ENCODE measurements at places on chromosomes 5 and 9.

- H3K4me1 ChIP-seq, result peaks cover 27% of the 10 kb centered on the region
- no peak overlapping the region for H3K4me3 ChIP-seq
- no peak overlapping the region for H3K27ac ChIP-seq
- no peaks in the 10 kb centered on the region for H3K27me3 ChIP-seq
- no peak for DNase-seq
- H3K36me3 ChIP-seq, result no peaks in the 10 kb centered on the region
Measured at GRCh38 chr5:134506054-134507039, 19.1 kb upstream of the JADE2 start.

DNA sequence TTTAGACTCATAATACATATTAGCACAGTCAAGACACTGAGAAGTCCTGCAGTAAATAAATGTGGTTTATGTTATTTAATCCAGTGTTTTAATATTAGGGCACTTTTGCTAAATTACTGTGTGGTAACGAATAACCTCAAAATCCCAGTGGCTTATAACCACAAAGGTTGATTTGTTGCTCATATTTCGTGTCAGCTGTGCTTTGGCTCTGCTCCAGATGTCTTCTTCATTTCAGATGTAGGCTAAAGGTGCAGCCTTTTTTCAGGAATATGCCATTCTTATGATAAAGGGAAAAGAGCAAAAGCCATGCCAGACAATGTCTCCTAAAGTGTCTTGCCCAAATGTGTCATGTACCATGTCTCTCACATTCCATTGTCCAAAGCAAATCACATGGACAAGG is 144.8 kb downstream of the BRINP1 start:
- no peaks in the 10 kb centered on the region for H3K36me3 ChIP-seq
- no peak overlapping the region for H3K4me3 ChIP-seq
- H3K27ac ChIP-seq, result no peak overlapping the region
- no peak for DNase-seq
- no peaks in the 10 kb centered on the region for H3K27me3 ChIP-seq
- no peaks in the 10 kb centered on the region for H3K4me1 ChIP-seq

- H3K27me3 ChIP-seq, result no peaks in the 10 kb centered on the region
- peaks cover 36% of the 10 kb centered on the region for H3K4me1 ChIP-seq
- no peaks in the 10 kb centered on the region for H3K36me3 ChIP-seq
- H3K4me3 ChIP-seq, result no peak within 1 kb of the TSS
- no peak for DNase-seq
Measured at GRCh38 chr5:179680780-179681401, at the start of gene CBY3. CBY3 (minus strand) TSS chr5:179681034; CDS start chr5:179680918, 116 bp downstream.

- no peaks in the 10 kb centered on the region for H3K4me1 ChIP-seq
- no peak overlapping the region for H3K4me3 ChIP-seq
- no peak overlapping the region for H3K27ac ChIP-seq
Measured at GRCh38 chr9:109817846-109818472, 38.0 kb downstream of the PALM2AKAP2 start.

DNA sequence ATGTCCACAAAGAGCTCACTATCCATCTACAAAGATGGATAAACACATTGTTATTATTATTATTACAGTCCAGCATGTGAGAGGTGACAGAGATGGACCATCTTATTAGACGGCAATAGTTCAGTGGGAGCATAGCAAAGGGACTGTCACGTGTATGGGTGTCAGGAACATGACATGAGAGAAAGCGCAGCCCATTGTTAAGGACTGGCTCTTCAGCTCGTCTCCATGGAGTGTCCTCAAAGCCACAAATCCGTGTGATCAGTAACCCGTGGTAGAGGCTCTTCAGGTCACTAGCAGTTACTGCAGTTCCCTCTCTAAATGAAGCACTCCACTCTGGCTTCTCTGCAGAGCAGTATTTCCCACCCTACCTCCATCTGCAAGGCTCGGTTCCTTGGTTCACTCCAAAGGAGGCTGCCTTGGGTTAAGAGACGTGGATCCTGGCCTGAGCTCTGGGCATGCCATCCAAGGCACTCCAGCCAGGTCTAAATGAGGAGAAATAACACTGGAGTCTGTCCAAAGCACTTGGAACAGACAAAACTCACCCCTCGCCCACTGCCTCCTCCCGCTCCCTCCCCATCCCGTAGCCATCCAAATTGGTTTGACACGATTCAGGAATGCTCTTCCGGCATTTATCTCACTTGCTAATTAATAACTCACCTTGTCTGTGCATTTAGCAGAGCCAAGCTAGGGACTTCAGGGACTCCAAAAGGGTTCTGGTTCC is 122.3 kb upstream of the WWC1 start:
- no peak for DNase-seq
- peaks cover 7% of the 10 kb centered on the region for H3K4me1 ChIP-seq
- H3K36me3 ChIP-seq, result no peaks in the 10 kb centered on the region
- no peak overlapping the region for H3K4me3 ChIP-seq
- no peaks in the 10 kb centered on the region for H3K27me3 ChIP-seq

DNA sequence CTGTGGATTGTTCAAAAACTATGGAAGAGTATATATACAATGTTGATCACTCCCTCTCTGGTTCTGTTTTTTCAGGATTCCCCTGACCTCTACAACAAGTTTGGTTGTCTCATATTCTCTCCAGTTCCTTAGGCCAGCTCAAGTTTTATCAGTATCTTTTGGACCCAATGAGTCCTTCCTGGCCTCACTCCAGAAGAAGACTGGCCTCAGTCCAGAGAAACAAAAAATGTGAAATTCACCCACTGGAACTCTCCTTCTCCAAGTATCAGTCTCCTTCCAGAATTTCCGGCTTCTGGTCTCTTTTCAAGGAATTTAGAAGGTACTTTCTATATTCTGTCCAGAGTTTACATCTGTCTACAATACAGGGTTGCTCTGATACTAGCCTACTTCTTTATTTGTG is 537.8 kb upstream of the FTMT start:
- H3K4me1 ChIP-seq, result no peaks in the 10 kb centered on the region
- no peak overlapping the region for H3K27ac ChIP-seq
- H3K4me3 ChIP-seq, result no peak overlapping the region
- no peaks in the 10 kb centered on the region for H3K36me3 ChIP-seq

GRCh38 chr9:114621561-114621960 is 10.5 kb downstream of the TMEM268 start:
- no peak for DNase-seq
- H3K36me3 ChIP-seq, result peaks cover 29% of the 10 kb centered on the region
- H3K4me1 ChIP-seq, result peaks cover 11% of the 10 kb centered on the region
- H3K27me3 ChIP-seq, result no peaks in the 10 kb centered on the region
- H3K27ac ChIP-seq, result no peak overlapping the region
- no peak overlapping the region for H3K4me3 ChIP-seq

- no peaks in the 10 kb centered on the region for H3K4me1 ChIP-seq
- no peak for DNase-seq
- no peak overlapping the region for H3K27ac ChIP-seq
Measured at GRCh38 chr5:148090146-148090772, 26.5 kb downstream of the SPINK5 start.

DNA sequence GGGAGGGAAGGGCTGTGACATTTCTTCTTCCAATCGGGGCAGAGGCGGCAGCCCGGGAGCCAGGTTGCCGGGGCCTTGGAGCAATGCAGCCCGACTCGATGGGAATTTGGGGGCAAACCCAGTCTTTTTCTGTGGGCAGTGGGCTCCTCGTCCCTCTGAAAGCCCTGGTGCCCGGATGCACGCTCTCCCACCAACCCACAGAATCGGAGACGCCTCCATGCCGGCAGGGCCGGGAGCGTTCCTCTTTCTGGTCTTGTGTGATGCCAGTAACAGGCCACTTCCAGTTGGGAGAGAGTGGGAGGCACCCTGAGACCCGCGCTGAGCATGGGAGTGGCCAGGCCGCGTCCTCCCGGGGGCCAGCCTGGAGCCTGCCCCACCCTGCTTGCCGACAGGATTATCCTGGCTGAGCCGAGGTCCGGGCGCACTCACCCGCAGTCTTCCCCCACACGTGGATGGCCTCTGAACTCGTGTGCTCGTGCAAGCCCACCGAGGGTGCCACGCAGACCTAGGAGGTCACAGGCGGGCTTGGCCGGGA is 17.8 kb downstream of the OLFM1 start:
- H3K4me3 ChIP-seq, result no peak overlapping the region
- H3K4me1 ChIP-seq, result no peaks in the 10 kb centered on the region
- no peak overlapping the region for H3K27ac ChIP-seq
- peaks cover 4% of the 10 kb centered on the region for H3K27me3 ChIP-seq
- DNase-seq, result no peak

GRCh38 chr5:38162625-38163024 is 95.7 kb upstream of the EGFLAM start:
- no peak overlapping the region for H3K27ac ChIP-seq
- H3K27me3 ChIP-seq, result no peaks in the 10 kb centered on the region
- no peaks in the 10 kb centered on the region for H3K36me3 ChIP-seq

DNA sequence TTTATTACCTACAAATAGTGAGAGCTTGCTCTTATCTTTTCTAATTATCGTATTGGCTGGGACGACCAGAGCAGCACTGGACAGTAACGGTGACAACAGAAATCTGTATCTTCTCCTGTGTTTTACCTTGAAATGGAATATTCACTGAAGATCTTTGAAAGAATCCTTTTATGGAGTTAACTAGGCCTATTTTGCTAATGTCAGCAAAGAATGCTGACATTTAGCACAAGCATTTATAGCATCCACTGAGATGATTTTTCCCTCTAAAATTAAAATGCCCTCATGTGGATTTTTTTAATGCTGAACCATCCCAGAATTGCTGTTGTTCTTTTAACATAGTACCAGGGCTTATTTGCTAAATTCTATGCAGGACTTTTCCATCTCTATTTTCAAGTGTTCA is 59.4 kb downstream of the ROR2 start:
- H3K27ac ChIP-seq, result no peak overlapping the region
- H3K27me3 ChIP-seq, result no peaks in the 10 kb centered on the region
- H3K36me3 ChIP-seq, result no peaks in the 10 kb centered on the region
- H3K4me1 ChIP-seq, result no peaks in the 10 kb centered on the region
- no peak overlapping the region for H3K4me3 ChIP-seq

DNA sequence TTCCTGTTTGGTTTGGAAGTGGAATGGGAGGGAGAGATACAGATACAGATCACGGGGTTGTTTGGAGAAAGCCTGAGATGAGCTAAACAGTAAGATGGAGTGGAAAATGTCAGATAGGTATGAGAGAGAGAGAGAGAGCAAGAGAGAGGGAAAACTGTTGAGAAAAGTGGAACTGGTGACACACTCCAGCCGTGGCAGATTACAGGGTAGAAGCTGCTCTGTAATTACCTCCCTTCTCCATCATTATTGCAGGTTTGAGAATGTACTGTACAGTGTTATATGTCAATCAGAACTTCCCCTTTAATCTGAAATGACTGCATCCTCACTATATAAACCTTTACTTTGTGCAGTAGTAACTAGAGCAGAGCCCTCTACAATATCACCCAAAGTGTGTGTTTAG is 74.5 kb upstream of the WWC1 start:
- no peak for DNase-seq
- no peak overlapping the region for H3K4me3 ChIP-seq
- no peak overlapping the region for H3K27ac ChIP-seq
- H3K4me1 ChIP-seq, result peaks cover 8% of the 10 kb centered on the region
- no peaks in the 10 kb centered on the region for H3K27me3 ChIP-seq
- no peaks in the 10 kb centered on the region for H3K36me3 ChIP-seq

DNA sequence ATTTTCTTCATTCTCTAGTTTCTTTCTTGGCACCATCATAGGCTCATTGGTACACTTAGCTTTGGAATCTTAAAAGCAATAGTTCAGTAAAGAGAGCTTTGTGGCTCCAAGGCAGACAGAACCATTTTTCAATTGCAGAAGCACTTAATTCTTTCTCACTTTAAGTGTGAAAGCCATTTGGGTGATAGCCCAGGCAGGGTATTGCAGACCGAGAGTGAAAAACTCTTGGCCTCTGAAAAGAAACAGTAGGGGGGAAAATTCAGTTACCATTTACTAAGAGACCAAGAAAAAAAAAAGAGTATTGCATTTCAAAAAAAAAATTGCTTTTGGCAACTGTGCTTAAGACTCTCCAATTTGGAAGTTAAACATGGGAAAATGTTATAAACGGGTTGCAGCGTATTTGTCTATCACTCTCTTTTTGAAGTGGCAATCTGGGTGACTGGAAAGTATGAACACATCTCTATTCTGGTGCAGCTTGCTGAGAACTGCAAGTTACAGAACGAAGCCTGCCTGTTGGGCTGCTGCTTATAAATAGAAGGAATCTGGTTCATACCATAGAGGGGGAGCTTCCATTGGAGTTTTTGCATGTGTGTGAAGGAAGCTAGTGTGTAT is 170.5 kb downstream of the TLE4 start:
- no peak overlapping the region for H3K4me3 ChIP-seq
- H3K27ac ChIP-seq, result no peak overlapping the region
- H3K27me3 ChIP-seq, result no peaks in the 10 kb centered on the region
- no peak for DNase-seq
- H3K4me1 ChIP-seq, result no peaks in the 10 kb centered on the region
- H3K36me3 ChIP-seq, result no peaks in the 10 kb centered on the region

DNA sequence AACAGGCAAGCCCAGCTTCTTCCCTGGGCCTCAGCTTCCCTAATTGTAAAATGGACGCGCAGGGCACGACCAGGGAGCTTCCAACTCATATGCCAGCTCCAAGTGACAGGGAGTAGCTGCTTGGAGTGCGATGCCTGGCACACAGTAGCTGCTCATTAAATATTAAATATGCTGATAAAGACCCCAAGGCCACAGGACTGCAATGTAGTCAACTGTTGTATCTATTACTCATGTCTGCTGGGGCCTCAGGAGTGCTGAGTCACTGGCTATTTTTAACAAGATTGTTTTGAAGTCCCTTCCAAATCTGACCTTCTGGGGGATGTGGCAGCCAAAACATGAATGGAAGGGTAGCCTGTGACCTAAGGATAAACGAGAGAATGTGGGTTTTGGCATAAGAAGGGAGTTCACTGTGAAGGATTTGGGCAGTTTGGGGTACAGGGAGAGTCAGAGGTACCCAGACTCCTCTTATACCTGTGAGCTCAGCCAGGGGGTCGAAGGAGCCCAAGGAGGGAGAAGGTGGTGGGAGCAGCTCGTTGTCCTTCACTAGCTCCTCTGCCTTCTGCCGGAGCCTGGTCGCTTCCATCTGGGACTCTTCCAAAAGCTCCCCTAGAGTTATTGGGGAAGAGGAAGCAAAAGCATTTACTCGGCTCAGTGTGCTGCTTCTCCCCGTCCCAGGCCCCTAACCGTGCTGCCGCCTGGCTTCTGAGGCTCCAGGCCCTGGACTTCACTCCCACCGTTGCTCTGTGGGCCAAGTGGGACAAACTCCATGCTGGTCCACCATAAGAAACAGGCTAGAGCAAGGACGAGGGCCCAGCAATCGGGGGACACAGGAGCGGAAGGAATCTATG is 17.5 kb downstream of the TNIP1 start:
- H3K27me3 ChIP-seq, result no peaks in the 10 kb centered on the region
- H3K36me3 ChIP-seq, result peaks cover 92% of the 10 kb centered on the region
- H3K27ac ChIP-seq, result no peak overlapping the region
- H3K4me3 ChIP-seq, result no peak overlapping the region
- peaks cover 76% of the 10 kb centered on the region for H3K4me1 ChIP-seq
- no peak for DNase-seq

- H3K4me3 ChIP-seq, result no peak overlapping the region
- H3K4me1 ChIP-seq, result no peaks in the 10 kb centered on the region
- no peak for DNase-seq
- H3K36me3 ChIP-seq, result no peaks in the 10 kb centered on the region
Measured at GRCh38 chr5:9553561-9553960, 7.7 kb upstream of the SEMA5A start.

GRCh38 chr5:148864113-148864841 is 37.9 kb downstream of the ADRB2 start:
- H3K4me1 ChIP-seq, result peaks cover 17% of the 10 kb centered on the region
- H3K36me3 ChIP-seq, result no peaks in the 10 kb centered on the region
- no peak overlapping the region for H3K27ac ChIP-seq
- H3K27me3 ChIP-seq, result no peaks in the 10 kb centered on the region
- DNase-seq, result no peak

- H3K27ac ChIP-seq, result no peak within 1 kb of the TSS
- no peaks in the 10 kb centered on the region for H3K4me1 ChIP-seq
- H3K27me3 ChIP-seq, result peaks cover 37% of the 10 kb centered on the region
- DNase-seq, result no peak
- H3K36me3 ChIP-seq, result no peaks in the 10 kb centered on the region
- H3K4me3 ChIP-seq, result no peak within 1 kb of the TSS
Measured at GRCh38 chr5:7395947-7396712, at the start of gene ADCY2. ADCY2 (plus strand) TSS chr5:7396138; CDS start chr5:7396297, 159 bp downstream.

Data from CD4-positive, alpha-beta T cell (primary cell).